ENCODE measurements at places on chromosomes 12 and 14. TPM values are rescaled to one million over a fixed set of nuclear protein-coding genes. Genes with fewer than 3 reads are reported as not detected.
A peak's percentile ranks its signal among the peaks of the same experiment; 100 is the strongest.

- no peak for DNase-seq
These were observed 293.2 kb downstream of the DPF3 start for GRCh38 chr14:72600551-72601330.

DNA sequence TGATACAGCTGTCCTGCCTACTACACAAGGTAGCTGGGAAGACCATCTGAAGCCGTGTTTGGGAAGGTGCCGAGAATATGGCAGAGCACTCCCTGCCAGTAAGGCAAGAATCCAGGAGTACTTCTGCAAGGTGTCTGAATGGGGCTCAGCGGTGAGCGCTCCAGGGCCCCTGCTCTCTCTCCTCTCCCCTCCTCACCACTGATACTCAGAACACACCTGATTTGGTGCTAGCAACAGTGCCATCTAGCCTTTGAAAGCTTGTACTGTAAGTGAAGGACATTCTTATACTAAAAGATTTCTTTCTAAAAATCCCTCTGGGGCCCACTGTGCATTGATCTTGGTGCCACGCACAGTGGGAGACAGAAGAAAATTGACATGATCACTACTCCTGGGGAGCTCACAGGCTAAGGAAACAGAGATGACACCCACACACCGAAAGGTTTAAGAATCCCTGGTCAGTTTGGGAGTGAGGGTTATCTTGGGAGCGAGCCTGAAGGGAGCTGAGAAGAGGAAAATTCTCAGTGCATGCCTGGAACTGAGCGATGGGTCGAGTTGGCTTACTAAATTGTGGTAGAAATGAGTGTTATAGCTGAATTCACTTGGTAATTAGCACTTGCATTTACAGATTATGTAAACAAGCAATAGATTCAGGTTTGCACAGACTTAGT lies 216.9 kb downstream of the NTF3 start:
- DNase-seq = no peak

DNA sequence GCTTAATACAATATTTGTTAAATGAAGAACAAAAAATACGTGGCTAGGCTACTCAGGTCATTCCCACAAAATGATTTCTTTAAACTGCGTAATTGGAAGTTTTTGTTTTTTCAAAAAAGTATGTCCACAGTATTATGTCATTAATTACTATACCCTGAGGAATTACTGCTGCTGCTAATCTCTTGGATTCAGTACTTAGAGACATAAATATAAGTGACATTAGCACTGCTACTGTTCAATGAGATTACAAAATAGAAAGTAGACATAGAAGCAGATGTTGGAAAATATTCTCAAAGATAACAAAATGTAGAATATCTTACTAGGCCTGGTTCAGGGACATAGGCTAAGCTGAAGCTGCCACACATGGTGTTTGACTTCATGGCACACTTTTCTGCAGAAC lies 36.3 kb downstream of the HMGA2 start:
- DNase-seq = no peak

DNA sequence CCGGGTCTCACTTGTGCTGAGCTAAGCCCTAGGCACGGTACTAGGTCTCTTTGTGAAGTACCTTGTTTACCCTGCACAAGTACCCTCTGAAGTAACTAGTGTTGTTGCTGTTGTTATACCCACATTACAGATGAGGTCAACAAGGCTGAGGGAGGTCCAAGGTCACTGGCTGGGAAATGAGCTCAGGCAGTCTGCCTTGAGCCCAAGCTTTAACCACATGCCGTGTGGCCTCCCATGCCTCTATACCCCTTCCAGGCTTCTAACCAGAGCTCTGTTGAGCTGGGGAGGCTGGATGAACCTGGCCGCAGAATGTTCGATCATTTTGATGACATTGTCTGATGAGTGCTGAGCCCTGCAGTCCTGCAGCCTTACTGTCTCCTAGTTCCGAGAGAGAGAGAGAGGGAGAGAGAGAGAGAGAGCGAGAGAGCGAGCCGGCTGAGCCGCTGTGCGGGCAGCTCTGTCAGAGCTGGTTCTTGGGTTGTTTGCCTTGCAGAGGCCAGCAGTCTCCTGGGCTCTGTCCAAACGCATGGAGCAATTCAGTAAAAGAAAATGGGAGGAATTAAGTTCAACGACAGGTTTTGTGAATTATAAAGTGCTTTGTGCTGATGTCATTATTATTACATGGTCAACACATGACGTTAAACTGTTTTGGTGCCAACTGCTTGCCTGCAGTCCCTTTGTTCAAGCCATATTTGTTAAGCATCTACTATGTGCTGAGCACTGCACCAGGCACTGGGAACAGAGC lies 13.1 kb downstream of the JDP2 start:
- no peak for DNase-seq

DNA sequence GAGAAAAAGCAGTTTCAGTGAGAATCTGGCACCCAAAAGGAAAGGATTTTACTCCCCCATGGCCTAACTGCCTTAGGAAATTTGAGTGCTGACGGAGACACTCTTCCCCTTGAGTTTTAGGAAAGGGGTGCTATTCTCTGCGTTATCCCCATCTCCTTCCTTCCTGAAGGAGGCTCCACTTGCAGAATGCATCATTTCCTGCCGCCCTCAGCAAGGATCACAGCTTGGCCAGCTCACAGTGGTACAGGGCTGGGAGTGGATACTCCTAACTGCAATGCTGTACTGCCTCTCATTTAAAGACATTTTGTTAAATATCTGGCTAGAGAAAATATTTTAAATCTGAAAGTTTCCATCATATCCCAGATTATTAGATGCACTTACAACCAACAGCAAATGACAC lies 33.0 kb downstream of the RDH12 start:
- no peak for DNase-seq

DNA sequence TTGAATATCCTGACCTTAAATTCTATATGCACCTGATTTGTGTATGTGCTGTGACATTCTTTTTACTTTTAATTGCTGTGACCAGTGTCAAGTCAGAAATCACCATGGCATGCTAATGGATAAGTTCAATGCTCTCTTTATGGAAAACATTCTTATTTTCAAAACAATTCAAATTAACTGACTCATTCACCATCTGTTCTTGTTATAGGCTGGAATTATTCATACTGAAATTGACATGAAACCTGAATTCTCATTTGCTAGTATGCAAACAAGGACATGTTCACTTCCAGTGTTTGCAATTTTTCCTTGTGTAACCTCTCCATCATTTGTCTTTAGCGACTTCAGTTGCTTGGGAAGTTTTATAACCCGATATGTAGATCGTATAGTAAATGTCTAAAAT lies at the start of gene TAS2R30:
TAS2R30 (minus strand) TSS at position 340 of the 400 bp plus-strand sequence. CDS start 400 bp downstream, outside the sequence.
- no peak for DNase-seq

DNA sequence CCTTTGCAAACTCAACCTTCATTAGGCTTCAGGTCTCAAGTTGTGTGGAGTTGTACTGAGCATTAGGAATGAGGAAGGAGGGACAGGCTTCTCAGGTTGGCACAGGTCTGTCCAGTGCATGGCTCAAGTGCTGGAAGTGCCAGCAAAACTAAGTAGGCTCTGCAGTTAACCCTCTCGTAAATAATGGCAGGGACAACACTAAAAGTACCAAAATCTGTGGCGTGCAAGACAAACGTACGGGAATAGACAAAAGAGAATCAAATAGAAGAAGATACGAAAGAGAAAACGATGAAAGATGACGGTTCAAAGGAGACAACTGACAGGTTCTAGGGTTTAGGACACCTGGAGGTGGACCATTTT lies 612 bp downstream of the TRAPPC6B start:
- no peak for DNase-seq

GRCh38 chr14:23364164-23365035 lies 572 bp downstream of the EFS start:
- peak; percentile 30 for DNase-seq

The PTPRQ gene
- not detected for total RNA-seq

The SAMD4A gene
- 4.7 TPM for total RNA-seq

The CLEC1A gene
- total RNA-seq = not detected

The CNTN1 gene
- total RNA-seq = 0.77 TPM

The TPPP2 gene
- not detected for total RNA-seq

The IAPP gene
- not detected for total RNA-seq

The TMEM233 gene
- not detected for total RNA-seq

The L2HGDH gene
- 14.6 TPM for total RNA-seq

Data from neural crest cell (in vitro differentiated cells).